Mesendoderm (in vitro differentiated cells): ENCODE measurements at places on chromosomes 5 and 9.

DNA sequence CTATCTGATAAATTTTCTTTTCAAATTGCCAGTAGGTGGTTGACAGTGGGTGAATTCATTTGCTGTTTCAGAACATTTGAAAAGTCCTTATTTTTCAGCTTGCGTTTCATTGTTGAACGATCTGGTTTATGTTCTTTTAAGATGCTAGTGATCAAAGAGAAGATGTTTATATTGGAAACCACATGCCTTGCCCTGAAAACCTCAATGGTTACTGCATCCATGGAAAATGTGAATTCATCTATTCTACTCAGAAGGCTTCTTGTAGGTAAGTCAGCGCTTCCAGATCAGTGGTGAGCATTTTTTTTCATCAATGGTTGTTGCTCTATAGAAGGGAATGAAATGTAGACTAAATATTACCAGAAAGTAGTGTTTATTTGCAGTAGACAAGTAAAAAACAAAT is 16.6 kb upstream of the CAVIN4 start:
- DNase-seq = no peak

DNA sequence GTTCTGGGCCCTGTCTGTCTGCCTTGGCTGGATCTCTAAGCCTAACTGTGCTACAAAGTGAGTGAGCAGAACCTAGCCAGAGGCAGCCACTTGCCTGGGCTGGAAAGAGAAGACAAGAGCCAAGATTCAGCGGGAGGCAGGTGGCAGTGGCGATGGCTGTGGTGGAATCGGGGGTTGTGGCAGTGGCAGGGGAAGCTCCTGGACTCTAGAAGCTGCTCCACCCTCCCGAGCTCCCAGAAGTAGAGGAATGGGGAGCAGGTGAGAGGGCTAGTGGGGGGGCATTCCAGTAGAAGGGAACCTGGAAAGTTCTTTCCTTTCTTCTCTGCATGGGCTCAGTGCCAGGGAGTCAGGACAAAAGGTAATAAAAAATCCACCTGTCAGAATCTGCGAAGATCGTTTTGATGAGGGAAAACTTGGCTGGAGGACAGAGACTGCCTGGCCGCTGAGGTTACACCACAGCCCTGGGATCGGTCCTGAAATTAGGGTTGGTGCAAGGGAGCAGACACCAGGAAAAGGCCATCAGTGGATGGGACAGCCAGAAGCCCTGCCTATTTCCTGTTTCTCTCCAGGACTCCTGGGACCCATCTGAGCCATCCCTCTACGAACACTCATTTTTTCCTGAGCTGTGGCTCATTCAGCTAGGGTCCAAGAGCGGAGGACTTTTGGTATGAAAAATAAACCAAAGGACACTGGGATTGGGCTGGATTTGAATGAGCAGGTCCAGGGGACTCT is 1.6 kb downstream of the CRAT start:
- DNase-seq = no peak

- no peak for DNase-seq
Observed at GRCh38 chr9:124254261-124254682, 3.5 kb upstream of the NEK6 start.

DNA sequence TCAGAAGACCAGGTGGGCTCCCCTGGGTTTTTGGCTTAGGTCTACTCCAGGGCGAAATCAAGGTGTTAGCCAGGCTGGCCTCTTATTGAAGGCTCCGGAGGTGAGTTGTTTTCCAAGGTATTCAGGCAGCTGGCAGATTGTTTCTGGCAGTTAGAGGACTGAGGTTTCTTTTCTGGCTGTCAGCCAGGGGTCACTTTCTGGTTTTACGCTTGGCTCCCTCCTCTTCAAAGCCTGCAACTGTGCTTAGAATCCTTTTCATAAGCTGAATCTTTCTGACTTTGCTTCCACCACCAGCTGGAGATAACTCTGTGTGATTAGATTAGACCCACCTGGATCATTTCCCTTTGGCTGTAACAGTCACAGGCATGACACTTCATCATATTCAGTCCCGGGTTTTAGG is 24.6 kb downstream of the RFK start:
- peak; percentile 31 for DNase-seq

DNA sequence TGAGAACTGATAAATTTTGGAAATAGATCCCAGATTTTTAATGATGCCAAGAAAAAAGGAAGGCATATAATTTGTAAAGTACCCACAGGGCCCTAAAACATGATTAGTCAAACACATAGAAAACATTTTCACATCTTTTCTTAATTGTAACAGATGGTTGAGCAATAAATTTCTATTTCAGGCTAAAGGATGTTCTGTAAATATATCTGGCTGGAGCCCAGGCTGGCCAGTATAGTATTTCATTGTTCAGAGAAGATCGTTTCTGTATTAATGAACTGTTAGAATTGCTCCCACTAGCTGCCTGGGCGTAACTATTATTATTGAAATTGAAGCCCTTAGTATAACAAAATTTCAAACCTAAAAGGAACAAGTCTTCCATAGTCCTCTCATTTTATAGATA is 105.3 kb upstream of the SMC2 start:
- no peak for DNase-seq

DNA sequence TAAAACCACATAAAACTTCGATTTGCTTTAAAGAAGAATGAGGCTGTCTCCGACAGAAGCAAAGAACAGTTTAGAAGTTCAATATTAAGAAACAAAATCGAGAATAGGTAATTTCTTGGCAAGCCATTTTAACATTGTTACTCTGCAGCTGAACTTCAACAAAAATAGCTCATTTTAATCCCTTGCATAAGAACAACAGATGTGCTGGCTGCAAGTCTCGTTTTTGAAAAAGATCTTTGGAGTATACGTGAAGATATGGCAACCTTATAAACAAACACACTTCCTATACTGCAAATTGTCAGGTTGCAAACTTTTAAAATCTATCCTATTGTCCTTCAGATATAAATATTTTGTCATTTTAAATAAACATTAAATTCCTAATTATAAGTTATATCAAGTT is 71.5 kb downstream of the FBN2 start:
- no peak for DNase-seq

DNA sequence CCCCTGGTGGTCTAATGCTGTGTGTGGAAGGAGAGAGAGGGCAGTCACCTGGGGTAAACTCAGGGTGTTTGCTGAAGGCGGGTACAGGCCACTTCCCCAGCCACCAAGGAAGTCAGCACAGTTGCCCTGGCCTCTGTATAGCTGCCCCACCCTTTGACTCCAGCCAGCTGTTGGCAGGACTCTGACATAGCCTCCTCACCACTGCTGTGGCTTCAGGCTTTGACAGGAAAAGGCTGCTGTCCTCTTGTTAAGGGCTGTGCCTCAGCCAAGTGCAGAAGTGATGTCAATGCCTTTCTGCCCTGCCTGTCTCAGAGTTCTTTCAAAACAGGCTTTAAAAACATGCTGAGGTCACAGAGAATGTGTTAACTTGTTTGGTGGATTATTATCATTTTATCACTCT is 487.2 kb upstream of the KLF4 start:
- DNase-seq = no peak

DNA sequence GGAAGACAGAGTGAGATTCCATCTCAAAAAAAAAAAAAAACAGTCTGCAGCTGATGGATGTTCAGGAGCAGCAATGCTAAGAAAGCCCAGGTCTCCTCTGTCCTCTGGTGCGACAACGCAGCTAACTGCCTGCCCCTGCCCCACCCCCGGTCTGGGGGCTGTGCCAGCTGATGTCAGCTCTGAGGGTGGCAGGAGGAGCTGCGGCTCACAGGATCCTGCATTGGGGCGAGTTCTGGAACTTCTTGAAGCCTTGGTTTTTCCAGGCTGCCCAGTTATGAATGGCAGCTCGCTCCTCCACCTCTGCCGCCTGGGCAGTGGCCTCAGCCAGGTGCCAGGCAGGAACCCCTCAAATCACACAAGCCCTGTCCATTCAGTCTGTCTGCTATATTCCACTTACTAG is 113.5 kb downstream of the ROR2 start:
- no peak for DNase-seq

DNA sequence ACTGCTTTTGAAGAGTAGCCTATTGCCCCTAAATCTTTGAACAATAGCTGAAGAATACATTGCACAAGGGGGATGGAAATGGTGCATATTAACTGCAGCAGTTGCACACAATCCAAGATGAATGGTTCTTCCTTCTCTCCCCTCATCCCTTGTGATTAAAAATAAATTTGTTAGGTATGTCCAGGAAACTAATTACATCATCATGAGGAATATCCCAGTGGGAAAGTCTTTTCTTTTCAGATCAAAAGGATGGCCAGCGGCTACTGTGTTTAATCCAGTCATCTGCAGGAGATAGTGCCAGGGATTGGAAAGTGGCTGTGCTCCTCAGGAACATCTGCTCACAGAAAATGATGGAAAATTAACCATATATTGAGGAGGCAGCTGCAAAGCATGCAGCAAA is 508.4 kb upstream of the SEMA6A start:
- no peak for DNase-seq

DNA sequence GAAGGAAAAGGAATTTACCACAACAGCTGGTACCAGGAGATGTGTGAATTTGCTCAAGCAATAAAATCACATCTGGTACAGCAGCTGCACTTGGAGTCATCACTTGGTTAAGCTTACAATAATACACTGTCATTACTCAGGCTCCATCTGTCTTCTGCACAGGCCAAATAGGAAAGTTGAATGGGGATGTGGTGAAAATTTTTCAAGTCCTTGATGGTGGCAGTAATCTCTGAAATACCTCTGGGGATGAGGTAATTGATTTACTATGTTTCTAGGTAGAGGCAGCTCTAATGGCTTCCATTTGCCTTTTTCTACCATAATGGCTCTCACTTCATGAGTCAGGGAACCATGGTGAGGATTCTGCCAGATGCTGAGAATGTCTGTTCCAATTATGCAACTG is 206.8 kb upstream of the ATP10B start:
- no peak for DNase-seq

GRCh38 chr5:74396913-74397622 is 243.5 kb downstream of the ENC1 start:
- no peak for DNase-seq

- no peak for DNase-seq
Observed at GRCh38 chr9:16532272-16532671, 338.2 kb downstream of the BNC2 start.

DNA sequence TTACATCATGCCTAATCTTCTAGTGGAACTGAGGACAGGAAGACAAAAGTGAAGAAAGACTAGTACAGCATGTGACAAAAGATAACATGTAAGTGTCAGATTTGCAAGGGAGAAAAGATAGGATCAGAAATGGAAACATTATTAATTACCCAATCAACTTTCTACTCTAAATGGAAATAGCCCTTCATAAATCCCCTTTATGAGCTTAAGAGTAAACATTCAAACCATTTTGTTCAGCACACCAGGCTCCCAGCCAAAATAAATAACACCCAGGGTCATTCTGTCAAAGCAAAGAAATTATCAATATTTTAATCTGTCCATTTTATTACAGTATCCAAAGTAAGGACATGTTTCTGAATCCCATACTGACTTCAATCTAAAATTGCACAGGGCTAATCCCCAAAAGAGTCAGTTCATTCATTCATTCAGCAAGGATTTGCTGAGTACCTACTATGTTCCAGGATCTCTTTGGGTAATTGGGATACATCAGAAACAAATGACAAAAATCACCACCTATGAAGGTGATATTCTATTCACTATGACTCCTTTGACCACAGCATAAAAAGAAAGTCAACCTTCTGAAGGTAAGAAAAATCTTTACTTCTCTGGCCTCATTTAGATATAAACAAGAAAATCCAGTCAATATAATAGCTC is 5.3 kb downstream of the PRELID2 start:
- DNase-seq = no peak

GRCh38 chr9:101275769-101276250 is 109.0 kb downstream of the BAAT start:
- DNase-seq = no peak

- peak; percentile 10 for DNase-seq
Observed at GRCh38 chr5:37717613-37718431, 122.0 kb downstream of the GDNF start.

DNA sequence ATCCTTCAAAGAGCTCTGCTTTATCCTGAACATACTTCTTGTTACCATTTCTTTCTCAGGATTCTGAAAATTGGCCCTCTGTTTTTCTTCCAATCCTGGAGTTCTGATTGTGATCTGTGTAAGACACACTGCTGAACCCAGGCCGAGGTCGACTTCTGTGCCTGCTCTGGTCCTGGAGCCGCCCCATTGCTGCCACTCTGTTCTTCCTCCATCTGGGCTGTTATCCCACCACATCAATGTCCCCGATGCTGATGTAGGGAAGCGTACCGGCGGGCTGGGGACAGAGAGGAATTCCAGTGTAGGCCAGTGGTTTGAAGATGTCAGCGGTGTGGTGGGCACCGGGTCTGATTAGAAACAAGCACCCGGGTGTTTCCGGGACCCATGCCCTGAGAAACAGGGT is 102.5 kb downstream of the LIFR start:
- no peak for DNase-seq
